Progenitor cell of endocrine pancreas (in vitro differentiated cells): ENCODE measurements at places on chromosomes 11 and 22.

DNA sequence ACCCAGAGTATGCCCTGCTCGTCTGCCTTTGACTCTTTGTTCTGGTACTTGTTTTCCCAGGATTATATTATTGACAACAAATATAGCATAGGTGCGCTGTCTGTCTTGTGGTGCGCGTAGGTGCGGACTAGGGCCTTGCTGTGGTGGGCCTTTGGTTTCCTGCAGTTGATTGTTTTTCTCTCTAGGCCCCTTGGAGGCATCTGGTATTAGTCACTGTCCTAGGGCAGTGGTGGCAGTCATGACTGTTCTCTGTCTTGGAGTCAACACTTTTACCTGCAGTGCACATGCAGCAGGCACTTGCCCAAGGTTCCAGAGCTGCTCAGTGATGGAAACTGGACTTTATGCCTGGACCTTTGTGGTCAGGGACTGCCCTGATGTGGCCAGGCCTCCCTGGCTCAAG lies 18.6 kb downstream of the PPP6R2 start:
- no peak overlapping the region for H3K4me3 ChIP-seq
- DNase-seq = no peak
- peaks cover 15% of the 10 kb centered on the region for H3K36me3 ChIP-seq
- no peak overlapping the region for H3K27ac ChIP-seq
- H3K27me3 ChIP-seq = no peaks in the 10 kb centered on the region

DNA sequence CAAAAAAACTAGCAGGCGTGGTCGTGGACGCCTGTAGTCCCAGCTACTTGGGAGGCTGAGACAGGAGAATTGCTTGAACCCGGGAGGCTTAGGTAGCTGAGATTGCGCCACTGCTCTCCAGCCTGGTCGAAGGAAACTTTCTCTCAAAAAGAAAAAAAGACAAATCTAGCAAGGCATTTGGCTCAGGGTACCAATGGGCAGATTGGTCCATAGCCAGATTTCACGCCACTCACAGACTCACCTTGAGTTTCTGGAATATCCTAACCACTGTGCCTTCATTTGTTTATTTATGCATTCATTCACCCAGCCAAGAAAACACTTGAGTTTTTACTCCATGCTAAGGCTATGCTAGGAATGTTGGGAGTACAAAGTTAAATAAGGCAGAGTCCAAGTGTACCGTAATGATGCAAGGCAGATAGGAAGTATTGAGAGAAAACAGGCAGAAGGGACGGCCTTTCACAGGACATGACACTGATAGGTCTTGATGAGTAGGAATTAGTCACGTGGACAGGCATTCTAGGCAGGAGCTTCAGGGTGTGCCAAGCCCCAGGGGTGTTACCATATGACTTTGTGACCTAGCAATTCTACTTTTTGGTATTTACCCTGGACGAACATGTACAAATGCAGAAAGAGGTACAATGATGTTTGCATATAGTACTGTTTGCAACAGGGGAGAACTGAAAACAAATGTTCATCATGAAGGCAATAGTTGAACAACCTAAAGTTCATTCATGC lies 3.0 kb upstream of the PACSIN3 start:
- no peak for DNase-seq
- H3K27ac ChIP-seq = no peak overlapping the region
- H3K4me3 ChIP-seq = no peak overlapping the region
- H3K4me1 ChIP-seq = peaks cover 17% of the 10 kb centered on the region

GRCh38 chr11:91086028-91086427 lies 863.2 kb upstream of the CHORDC1 start:
- no peaks in the 10 kb centered on the region for H3K27me3 ChIP-seq
- no peaks in the 10 kb centered on the region for H3K4me1 ChIP-seq
- no peak overlapping the region for H3K4me3 ChIP-seq
- H3K27ac ChIP-seq = no peak overlapping the region

GRCh38 chr11:68446046-68446725 lies 14.4 kb upstream of the PPP6R3 start:
- no peaks in the 10 kb centered on the region for H3K4me1 ChIP-seq
- no peak for DNase-seq

- H3K36me3 ChIP-seq = no peaks in the 10 kb centered on the region
- DNase-seq = no peak
- peaks cover 4% of the 10 kb centered on the region for H3K4me1 ChIP-seq
- H3K4me3 ChIP-seq = no peak overlapping the region
- peaks cover 7% of the 10 kb centered on the region for H3K27me3 ChIP-seq
- H3K27ac ChIP-seq = no peak overlapping the region
Measured at GRCh38 chr11:44611088-44611487, 45.6 kb downstream of the CD82 start.

- no peak for DNase-seq
- H3K27me3 ChIP-seq = peaks cover 8% of the 10 kb centered on the region
- no peak overlapping the region for H3K27ac ChIP-seq
- no peaks in the 10 kb centered on the region for H3K36me3 ChIP-seq
Measured at GRCh38 chr11:82560836-82561235, 172.8 kb downstream of the FAM181B start.

DNA sequence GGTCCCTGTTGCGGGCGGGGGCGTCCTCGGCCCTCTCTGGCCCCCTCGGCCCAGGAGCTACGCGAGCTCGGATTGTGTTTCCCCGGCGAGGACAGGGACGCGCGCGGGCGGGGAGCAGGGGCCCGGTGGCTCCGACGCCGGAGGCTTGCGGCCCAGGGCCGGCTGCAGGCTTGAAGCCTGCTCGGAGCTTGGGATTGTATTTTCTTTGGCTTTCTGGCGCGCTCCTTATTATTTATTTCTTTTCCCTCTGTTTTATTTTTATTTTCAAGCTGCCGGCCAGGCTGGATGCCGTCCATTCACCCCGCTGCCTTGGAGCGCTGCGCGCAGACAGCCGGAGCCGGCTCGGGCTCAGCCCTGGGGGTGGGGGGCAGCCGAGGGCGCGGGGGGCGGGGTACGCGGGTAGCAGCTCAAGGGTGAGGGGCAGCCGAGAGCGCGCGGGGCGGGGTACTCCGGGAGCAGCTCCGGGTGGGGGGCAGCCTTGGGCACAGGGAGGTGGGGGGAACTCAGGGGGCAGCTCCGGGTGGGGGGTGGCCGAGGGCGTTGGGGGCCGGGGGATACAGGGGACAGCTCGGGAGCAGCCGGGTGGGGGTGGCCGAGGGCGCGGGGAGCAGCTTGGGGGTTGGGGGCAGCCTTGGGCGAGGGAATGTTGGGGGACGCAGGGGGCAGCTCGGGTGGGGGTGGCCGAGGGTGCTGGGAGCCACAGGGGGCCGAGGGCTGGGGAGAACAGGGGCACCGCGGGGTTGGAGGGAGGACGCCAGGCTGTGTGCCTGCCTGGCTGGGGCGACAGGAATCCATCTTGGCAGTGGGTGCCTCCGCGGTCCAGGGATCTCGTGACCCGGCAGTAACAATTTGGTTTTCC lies 42.7 kb downstream of the KCNJ1 start:
- no peaks in the 10 kb centered on the region for H3K36me3 ChIP-seq
- H3K27me3 ChIP-seq = peaks cover 56% of the 10 kb centered on the region
- no peak overlapping the region for H3K27ac ChIP-seq
- peaks cover 3% of the 10 kb centered on the region for H3K4me1 ChIP-seq
- peak overlapping the region; percentile 48 for H3K4me3 ChIP-seq

GRCh38 chr11:46116007-46116711 lies 5.1 kb downstream of the PHF21A start:
- H3K27me3 ChIP-seq = no peaks in the 10 kb centered on the region
- H3K4me3 ChIP-seq = no peak overlapping the region
- no peaks in the 10 kb centered on the region for H3K36me3 ChIP-seq
- peak overlapping the region; percentile 78 for H3K27ac ChIP-seq
- no peak for DNase-seq

DNA sequence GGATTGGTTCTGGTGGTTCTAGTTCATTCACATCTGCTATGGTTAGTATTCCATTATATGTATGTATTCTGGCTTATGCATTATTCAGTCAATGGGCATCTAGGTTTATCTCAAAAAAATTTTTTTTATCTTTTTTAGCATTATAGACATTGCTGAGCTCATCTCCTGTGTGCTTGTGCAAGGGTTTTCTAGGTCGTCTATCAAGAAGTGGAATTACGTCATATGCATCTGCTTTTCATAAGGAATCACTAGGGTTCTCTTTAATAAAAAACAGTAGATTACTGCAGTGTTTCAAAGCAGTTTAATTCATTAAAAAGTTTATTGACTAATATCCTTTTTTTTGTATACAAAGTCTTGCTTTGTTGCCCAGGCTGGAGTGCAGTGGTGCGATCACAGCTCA lies 21.3 kb downstream of the TBC1D22A start:
- no peaks in the 10 kb centered on the region for H3K4me1 ChIP-seq
- H3K36me3 ChIP-seq = peaks cover 2% of the 10 kb centered on the region
- no peak overlapping the region for H3K4me3 ChIP-seq
- H3K27me3 ChIP-seq = no peaks in the 10 kb centered on the region
- DNase-seq = no peak

DNA sequence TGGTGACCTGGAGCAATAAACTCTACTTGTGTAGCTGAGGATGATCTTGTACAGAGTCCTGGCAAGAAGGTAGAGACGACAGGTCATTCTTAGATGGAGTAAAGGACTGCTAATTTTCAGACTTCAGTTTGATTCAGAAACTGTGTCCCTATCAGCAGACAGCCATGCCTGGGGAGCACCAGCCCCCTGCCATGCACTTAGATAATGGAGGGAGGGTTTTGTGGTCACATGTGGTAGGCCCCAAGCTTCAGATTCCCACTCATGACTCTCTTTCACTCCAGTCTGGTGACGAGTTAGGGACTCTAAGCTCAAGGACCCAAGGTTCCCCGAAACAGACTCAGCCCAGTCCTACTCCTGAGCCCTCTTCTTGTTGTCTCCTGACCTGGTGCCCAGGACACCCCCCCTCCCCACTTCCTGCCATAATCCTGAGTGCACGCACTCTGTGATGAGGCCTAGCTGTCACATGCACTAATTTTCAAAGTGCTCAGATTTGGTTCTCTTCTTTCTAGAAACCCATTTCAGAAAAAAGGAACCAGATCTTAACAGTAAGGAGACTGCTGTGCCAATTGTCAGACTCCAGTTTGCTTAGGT lies 10.2 kb upstream of the AMPD3 start:
- peaks cover 3% of the 10 kb centered on the region for H3K27me3 ChIP-seq
- DNase-seq = no peak
- H3K4me3 ChIP-seq = no peak overlapping the region
- no peaks in the 10 kb centered on the region for H3K36me3 ChIP-seq
- H3K27ac ChIP-seq = no peak overlapping the region
- H3K4me1 ChIP-seq = peaks cover 4% of the 10 kb centered on the region

DNA sequence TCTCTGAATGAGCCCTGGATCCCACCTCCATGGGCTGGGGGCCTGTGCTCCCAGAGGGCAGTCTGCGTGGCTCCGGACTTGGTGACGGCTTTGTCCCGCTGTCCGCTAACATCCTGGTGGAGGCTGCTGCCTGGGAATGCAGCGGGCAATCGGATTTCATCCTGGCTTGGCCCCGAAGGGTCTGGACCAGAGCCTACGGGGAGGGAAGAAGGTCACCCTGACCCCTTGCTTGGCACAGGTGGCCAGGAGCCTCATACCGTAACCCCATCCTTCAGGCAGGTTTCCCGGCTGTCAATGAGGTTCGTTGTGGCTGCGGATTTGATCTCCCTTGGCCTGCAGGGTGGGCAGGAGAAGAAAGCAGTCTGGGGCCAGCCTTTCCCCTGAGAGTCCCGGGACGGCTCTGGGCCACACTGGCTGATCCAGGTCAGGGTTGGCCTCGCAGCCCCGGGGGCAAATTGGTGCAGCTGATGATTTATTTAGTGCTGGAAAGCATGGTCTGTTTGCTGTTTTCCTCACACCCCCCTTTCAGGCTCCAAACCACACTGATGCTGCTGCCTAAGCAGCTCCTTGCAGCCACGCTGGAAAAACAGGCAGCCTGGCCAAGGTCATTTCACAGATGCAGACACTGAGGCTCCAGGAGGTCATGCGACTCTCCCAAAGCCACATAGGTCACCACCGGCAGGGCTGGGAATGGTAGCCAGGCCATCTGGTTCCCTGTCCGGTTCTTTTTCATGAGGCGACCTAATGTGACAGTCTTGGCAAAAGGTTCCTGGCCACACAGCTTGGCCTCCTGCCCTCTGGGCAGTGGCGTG lies 15.0 kb downstream of the PRDM11 start:
- H3K4me3 ChIP-seq = no peak overlapping the region
- no peak overlapping the region for H3K27ac ChIP-seq
- peaks cover 14% of the 10 kb centered on the region for H3K4me1 ChIP-seq

DNA sequence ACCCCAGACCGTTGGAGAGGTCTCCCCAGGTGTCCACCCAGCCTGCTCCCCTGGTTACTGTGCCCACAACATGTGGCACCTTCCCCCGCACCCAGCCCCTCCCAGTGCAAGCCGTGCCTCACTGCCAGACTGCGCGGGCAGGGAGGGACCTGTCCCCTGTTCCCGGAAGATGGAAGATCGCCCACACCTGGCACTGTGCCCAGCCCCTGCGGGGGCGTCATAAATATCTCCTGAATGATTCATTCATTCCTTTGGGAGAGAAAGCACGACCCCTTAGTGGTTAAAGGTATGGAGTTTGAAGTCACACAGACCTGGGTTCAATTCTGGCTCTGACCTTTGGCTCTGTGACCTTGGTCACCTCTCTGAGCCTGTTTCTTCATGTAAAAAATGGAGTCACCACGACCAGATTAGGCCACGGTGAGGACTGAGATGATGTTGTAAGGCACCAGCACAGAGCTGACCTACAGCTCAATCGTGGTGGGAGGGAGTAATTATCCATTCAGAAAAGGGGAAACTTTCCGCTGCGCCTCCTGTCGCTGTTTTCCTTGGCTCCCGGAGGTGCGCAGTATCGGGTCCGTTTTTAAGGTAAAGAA lies 497 bp upstream of the SYT12 start:
- peak overlapping the region; percentile 49 for H3K27ac ChIP-seq
- no peaks in the 10 kb centered on the region for H3K4me1 ChIP-seq
- peak overlapping the region; percentile 64 for H3K4me3 ChIP-seq
- DNase-seq = no peak
- H3K27me3 ChIP-seq = peaks cover 63% of the 10 kb centered on the region

DNA sequence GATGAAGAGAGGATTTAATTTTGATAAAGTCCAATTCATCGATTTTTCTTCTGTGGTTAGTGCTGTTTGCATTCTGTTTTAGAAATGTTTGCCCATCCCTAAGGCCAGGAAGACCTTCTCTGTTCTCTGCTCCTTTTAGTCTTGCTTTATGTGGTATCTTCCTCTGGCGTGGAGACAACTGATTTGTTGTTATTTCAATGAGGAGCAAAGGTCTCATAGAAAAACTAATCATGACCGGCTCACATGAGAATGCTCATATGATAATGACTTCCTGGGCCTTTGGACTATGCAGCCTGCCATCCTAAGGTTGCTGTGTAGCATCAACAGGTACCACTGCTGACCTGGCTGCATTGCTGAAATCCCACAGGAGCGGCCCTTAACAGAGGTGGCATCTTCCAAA lies 19.8 kb downstream of the SCGB1A1 start:
- no peak overlapping the region for H3K4me3 ChIP-seq
- H3K27ac ChIP-seq = no peak overlapping the region
- peaks cover 2% of the 10 kb centered on the region for H3K4me1 ChIP-seq
- DNase-seq = no peak
